ENCODE measurements at places on chromosomes 6 and 20.

- DNase-seq = peak; percentile 39
Observed at GRCh38 chr6:166194914-166195859, 27.5 kb upstream of the TBXT start.

GRCh38 chr6:118704915-118705314, 53.5 kb upstream of the CEP85L start:
- no peak for DNase-seq

GRCh38 chr20:23047738-23048214, 1.7 kb downstream of the THBD start:
- no peak for DNase-seq

GRCh38 chr6:126761854-126762253, 356.6 kb upstream of the RSPO3 start:
- no peak for DNase-seq

DNA sequence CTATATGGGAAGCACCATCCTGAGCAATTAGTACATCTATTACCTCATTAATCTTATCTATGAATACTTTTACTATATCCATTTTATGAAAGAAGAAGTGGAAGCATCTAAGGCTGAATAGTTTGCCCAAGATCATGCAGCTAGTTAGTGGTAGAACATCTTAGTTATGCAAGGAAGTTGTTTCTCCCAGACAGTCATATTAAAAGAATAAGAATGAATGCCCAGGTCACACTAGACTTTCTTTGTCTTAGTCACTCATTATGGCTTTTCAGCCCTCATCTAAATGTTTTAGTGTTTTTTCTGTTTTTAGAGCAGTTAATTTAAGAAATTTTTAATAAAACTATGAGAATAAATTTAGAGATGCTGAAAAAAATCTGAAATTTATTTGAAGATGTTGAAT, 517.5 kb downstream of the CDKAL1 start:
- no peak for DNase-seq

GRCh38 chr20:18974660-18975059, 161.1 kb downstream of the SCP2D1 start:
- no peak for DNase-seq
